CD4-positive, alpha-beta T cell treated with Interleukin-17A for 4 hours (primary cell): ENCODE measurements at places on chromosomes 3 and 15.

DNA sequence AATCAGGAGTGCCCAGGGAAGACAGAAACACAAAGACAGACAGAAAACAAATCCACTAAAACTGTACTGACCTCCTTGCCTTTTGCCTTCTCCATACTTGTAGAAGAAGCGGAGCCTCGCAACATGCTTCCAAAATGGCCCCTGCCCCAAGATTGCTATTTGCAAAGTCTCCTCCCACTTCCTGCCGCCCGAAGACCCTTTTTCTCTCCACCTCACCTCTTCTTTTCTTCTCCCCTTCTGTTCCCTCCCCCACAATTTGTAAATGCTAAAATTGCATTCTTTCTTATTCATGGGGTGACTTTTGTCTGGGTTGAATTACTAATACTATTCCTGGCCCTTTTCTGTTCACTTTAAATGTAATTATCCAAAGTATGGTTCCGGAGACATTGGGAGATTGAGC, at the start of gene DPPA4:
DPPA4 (minus strand) TSS at position 154 of the 400 bp plus-strand sequence; CDS start at position 125, 29 bp downstream.
- DNase-seq, result no peak

- DNase-seq, result no peak
Measured at GRCh38 chr15:43330780-43331087, 361 bp upstream of the LCMT2 start.

DNA sequence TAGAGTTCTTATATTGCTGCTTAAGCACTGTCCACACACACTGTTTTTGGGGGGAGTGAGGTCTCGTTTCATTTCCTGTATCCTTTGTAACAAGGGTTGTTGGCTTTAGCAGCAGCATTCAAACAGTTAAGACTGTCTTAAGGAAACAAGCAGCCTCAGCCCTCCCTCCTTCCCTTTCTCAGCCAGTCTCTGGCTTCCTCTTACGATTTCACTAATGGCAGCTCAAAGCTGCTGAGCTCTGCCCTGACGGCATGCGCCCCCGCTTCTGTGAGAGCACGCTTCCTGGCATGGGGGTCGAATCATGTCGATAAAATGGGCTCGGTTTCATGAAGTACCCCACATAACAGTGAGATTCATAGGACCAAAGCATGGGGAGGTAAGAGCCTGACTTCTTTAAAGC, 105.0 kb downstream of the KLHL25 start:
- DNase-seq, result peak; percentile 73

DNA sequence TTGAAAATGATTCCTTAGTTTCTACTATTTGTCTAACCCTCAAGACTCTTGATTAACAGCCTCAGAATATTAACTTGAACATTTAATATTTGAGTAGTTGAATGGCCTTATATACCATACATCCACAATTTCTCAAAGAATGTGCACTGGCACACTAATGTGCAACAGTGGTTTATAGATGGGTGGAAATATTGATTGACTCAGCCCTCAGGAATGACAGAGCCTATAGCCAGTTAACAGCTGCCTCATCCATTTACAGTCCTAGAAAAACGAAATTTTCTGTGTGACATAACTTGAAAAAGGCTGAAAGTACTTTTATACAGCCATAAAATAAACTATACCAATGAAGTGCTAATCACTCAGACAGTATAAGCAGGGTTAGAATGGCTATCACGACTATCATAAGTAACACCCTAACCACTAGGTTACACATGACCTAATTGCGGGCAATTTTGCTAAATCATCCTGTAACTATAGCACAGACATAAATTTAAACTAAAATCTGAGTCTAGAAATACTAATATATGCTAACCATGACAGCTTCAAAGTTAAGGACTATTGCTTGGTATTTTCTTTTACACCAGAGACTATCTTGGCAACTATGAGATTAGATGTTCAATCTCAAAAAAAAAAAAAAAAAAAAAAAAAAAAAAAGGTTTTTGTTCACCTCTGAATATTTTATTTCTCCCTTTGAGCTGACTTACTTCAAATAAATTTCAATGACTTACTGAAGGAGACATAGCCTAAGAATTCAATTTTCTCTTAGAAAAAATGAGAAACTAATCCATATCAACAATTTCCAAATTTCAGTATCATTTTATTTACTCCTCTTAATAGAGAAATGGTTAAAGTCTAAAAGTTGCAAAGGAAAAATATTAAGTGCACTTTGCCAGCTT, 9.3 kb downstream of the SECISBP2L start:
- DNase-seq, result no peak

DNA sequence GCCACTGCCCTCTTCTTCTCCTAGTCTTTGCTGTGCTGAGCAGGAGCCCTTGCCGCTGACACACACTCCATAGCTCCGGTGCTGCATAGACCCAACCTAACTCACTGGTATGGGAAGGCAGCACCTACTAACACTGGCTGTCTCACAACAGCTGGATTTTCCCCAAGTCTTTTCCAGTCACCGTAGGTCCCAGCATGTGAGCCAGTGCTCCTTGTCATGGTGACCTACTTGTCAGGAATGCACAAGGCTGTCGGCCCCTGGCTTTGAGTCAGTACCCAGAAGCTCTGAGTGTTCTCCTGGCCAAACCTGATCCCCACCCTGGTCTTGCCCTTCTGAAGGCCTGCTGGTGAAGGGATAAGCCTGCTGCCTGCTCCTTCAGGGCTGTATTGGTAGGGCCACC, 25.7 kb downstream of the AMOTL2 start:
- no peak for DNase-seq

DNA sequence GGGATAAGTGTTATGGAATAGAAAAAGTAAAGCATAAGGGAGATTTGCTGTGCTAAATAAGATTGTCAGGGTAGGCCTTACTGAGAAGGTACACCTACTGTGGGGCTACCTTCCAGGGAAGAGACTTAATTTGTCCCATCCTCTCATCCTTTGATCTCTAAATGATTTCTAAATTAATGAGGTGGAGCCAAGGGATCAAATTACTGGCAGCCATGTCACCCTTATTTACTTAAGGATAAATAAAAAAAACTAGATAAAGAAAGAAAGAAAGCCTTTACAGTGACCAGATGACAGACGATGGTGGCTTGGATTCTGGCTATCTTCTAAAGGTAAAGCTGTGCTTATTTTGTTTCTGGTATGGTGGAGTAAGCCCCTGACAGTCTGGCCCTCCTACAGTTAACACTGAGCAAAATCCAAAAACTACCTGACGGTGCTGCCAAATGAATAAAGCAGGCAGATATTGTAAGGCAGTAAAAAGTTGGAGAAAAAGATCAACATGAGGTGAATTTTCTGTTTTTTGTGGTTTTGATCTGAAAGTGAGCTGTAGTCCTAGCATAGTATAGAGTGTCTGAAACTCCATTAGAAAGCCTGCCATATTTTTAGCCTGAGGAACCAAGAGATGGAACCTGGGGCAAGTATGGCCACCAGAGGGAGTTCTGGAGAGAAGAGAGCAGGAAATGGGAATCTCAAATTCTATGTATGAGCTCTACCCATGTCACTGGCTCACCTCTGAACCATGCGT, 285.1 kb upstream of the MANF start:
- DNase-seq, result peak; percentile 34

DNA sequence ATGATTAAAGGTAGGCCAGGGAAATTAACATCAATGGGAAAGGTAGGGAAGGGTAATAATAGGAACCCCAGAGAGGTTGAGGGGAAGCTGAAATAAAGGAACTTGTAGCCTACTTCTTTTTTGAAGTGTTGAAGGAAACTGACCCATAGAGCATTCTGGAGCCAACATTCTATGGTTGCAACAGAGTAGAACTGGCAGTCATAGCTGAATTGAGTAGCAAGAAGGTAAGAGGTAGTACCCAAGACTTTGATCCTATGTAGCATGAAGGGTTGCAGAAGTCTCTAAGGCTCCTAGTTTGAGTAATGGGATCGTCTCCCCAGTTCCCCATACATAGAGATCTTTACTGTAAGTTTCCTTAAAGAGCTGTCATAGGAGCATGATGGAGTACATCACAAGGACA, 7.4 kb upstream of the ZNF774 start:
- DNase-seq, result no peak

DNA sequence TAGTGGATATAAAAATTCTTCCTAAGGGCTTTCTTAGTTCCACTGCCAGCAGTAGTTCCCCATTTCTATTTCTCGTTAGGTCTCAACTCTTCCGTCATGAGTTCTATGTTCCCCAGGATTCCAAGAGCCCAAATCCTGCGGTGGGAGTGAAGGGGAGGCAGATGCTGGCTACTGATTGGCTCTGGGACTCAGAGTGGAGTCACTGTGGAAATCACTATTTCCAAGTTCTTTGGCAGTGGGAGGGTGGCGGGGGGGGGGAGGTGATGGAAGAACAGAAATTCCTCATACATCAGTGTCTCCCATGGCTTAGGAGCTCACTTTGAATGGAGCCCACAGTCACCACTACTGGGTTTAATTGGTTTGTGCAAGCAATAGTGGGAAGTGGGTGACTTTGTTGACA, 5.6 kb downstream of the CCR1 start:
- no peak for DNase-seq

DNA sequence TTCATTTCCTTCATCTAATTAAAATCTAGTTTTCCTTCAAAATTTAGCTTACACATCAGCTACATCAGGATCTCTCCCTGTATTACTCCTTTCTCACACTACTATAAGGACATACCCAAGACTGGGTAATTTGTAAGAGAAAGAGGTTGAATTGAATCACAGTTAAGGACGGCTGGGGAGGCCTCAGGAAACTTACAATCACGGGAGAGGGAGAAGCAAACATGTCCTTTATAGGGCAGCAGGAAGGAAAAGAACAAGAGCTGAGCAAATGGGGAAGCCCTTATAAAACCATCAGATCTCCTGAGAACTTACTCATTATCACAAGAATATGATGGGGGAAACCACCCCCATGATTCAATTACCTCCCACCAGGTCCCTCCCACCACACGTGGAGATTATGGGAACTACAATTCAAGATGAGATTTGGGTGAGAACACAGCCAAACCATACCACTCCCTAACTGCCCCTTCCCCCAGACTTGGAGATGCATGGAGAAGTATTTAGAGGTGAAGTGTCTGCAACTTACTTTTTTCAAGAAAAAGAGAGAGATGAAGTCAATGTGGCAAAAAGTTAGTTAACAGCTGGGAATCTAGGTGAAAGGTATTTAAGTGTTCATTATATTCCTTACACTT, 21.3 kb downstream of the PRTG start:
- no peak for DNase-seq

DNA sequence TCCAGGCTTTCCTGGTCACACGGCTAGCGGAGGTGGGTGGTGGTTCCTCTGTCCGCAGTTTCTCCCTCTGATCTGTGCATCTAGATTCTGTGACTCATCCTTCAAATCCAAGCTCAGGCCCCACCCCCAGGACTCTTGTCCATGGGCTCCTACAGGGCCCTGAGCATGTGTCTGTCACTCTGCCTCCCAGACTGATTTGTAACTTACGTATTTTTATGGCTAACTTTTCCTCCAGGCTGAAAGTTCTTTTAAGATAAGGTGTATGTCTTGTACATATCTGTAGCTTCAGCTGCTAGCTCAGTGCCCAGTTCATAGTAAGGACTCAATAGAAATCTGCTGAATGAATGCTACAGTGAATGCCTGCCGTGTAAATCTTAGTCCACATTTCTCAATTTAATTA, 8.0 kb downstream of the ESYT3 start:
- DNase-seq, result no peak

- DNase-seq, result no peak
Measured at GRCh38 chr15:62903437-62903836, 139.1 kb upstream of the TPM1 start.

DNA sequence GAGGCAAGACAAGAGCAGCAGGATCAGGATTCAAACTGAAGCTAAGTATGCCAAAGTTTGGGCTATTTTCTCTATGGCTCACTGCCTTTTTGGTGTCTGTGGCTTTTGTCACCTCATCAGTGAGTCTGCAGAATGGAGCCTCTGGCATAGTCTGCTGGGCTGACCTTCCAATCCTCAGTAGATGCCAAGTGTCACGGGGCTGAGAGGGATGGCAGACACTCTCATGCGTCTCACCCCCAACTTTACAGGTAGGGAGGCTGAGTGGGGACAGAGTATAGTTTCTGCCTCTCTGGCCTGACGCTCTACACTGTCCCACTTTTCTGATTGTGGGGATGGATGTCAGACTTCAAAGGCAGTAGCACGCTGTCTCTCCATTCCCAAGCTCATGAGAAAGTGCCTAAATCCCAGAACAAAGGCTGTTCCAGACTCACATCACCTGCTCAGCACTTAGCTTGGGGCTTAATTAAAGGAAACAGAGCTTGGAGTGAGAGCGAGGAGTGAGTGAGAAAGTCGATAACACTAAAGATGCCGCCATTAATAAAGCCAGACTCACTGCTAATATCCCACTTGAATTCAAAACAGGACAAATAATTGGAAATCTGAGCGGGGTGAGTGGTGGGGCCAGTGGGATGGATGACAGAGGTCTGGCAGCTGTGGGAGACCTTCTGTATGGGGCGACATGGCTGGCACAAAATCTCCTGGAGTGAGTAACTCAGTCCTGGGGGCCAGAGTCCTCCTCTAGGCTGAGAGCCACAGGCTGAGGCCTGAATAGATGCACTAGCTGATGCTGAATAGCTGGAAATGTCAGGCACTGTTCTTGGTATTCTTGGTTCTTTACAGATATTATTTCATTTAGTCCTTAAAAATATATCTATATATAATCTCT, 78.4 kb upstream of the MRPS22 start:
- no peak for DNase-seq
